Stimulated activated effector memory CD8-positive, alpha-beta T cell treated with anti-CD3 and anti-CD28 coated beads, Interleukin-12 subunit alpha, Interleukin-12 subunit beta, amount 100 ng/mL, for 72 hours (primary cell): ENCODE measurements at places on chromosomes 2 and 18.

- no peak for DNase-seq
These were observed 34.9 kb upstream of the AFTPH start for GRCh38 chr2:64489081-64489751.

DNA sequence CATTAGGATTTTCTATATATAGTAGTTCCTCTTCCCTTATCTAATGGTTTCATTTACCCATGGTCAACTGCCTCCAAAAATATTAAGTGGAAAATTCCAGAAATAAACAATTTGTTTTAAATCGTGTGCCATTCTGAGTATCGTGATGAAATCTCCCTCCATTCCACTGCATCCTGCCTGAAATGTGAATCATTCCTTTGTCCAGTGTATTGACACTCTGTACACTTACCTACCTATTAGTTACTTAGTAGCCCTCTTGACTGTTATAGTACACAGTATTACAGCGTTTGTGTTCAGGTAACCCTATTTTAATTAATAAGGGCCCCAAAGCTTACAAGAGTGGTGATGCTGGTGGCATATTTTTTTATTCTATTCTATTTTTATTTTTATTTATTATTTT is 26.2 kb downstream of the TAF4B start:
- no peak for DNase-seq

DNA sequence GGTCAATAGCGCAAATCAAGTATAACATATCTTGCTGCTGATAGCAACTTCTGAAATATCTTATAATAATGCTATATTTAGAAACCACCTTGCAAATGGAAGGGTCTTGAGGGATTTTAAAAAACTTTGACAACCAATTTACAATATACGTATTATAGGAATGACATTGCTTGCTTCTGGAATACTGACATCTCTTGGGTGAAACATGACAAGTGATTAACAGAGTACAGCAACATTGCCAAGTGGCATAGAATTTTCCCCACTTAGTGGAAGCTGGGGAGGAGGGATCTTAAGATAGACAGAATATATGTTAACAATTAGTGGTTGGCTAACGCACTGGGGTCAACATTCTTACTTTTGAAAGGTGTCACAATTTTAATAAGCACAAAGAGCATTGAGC is 133.6 kb upstream of the TMEFF2 start:
- no peak for DNase-seq

DNA sequence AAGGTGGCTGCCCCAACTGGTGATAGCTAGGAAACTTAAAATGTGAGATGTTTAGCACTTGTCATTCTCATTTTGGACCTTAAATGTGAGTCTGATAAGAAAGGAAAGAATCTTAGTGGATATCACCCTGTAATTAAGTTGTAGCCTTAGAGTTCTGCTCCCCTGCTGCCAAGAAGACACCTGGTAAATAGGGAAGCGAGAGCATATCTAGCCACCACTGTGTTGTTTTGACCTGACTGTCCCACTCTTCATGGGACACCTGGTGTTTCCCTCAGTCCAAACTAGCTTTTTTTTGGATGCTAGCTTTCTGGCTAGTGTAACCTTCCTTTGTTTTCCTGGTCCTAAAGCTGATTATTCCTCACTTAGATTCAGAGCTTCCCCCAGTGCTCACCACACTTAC is 357.6 kb downstream of the RAD51AP2 start:
- DNase-seq = no peak

- DNase-seq = no peak
These were observed 82.0 kb downstream of the NRP2 start for GRCh38 chr2:205764270-205764746.

DNA sequence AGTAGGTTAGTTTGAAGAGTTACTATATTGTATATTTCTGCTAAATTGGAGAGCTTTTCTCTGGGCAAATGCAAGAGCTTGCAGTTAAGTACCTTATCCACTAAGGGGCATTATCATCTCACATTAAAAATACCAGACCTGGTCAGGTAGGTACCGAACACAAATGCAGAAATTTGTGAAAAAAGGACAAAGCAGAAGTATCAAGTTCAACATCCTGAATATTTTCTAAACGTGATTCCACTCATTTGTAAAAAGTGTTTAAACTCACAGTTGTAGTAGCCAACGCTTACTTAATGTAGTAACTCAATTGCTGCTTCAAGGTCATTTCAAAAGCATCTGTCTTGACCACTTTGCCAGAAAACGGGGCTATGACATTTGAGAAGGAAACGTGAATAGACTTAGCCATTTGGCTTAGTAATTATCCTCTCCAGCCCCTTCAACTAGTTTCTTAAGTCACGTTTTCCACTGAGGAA is 52.1 kb downstream of the CYRIA start:
- no peak for DNase-seq
